NCI-H1417 (cell line): ENCODE measurements at places on chromosomes 1 and 21.

- no peak for DNase-seq
These were observed 255.7 kb upstream of the FMN2 start for GRCh38 chr1:239835946-239836440.

GRCh38 chr1:116311756-116312680 is 61.0 kb upstream of the ATP1A1 start:
- no peak for DNase-seq

- DNase-seq = no peak
These were observed 22.4 kb downstream of the TCP10L start for GRCh38 chr21:32562915-32563314.

- DNase-seq = no peak
These were observed 46.2 kb downstream of the AHDC1 start for GRCh38 chr1:27557596-27558340.

DNA sequence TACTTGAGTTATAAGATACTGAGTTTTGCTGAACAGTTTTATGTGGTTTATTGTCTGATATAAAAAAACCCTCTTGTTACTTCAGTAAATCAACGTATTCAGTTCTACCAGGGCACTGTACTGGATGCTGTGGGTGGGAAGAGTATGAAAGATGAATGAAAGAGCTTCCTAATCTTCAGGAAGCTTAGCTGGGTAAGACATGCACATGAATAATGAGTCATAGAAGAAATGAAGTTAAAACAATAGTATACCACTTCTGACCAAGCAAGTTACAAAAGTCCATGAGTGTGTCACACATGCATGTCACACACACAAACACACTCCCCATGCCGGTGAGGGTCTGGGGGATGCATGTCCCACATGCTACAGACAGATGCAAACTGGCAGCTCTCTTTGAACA is 105.9 kb downstream of the SIPA1L2 start:
- DNase-seq = no peak

DNA sequence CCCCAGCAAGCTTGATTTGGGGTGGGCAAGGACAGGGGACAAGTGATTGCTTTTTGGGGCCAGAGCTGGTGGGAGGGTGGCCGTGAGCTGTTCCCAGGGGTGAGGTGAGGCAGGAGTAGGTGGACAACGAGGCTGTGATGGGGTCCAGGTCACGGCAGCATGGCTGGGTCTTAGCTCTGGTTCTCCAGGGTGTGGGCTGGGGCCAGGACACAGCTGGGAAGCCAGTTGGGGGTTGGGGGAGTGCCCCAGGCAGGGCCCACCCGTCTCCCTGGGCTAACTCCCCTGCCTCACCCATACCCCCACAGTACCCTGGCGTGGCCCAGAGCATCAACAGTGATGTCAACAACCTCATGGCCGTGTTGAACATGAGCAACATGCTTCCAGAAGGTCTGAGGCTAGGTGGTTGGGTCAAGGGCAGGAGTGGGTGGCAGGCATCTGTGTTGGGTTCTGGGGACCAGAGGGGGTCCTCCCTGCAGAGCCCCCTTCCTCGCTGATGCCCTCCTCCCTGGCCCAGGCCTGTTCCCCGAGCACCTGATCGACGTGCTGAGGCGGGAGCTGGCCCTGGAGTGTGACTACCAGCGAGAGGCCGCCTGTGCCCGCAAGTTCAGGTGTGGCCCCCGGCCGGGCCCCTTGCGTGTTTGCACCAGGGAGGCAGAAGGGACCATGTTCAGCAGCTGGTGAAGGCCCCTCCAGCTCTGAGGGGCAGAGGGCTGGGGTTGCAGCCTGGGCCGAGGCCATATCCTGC is 43.3 kb downstream of the COQ8A start:
- DNase-seq = no peak

DNA sequence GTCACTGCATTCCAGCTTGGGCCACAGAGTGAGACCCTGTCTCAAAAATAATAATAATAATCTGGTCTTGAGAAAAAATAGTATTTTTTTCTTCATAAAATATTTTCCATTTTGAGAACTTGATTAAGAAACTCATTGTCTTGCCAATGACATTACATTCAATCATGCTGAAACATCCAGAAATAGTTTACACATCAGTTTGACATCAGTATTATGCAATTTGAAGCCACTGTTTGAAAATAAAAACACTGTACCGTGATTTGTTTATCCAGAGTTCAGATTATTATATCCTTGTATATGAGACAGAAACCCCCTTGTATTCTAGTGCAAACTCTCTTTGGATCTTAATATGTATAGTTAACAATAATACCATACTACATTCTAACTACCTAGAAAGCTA is 6.9 kb downstream of the FMO2 start:
- DNase-seq = no peak

GRCh38 chr1:55280731-55281130 is 65.6 kb upstream of the USP24 start:
- DNase-seq = no peak

DNA sequence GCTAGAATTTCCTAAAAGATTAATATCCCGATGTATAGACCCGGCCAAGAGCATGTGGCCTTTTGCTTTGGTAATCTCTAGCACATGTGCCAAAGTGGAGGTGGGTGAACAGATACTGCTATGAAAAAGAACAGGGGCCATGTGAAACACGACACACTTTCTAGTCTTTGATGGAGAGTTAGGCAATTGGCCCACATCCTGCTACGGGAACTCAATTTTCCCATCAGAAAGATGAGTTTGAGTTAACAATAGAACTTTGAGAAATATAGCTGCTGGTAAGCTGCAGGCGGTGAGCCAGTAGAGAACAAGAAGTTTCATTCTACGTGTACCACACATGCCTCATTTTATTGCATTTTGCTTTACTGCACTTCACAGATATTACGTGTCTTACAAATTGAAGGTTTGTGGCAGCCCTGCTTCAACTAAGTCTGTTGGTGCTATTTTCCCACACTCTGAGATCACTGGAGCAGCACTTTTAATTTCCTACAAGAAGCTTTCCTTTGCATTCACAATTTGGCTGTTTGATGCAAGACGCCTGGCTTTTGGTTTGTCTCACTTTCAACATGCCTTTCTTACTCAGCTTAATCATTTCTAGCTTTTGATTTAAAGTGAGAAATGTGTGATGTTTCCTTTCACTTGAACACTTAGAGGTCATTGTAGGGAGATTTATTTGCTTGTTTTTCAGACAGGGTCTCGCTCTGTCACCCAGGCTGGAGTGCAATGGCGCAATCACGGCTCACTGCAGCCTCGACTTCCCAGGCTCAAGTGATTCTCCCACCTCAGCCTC is 46.3 kb downstream of the HTR6 start:
- DNase-seq = no peak

- DNase-seq = peak; percentile 43
These were observed 212.2 kb downstream of the LYPLAL1 start for GRCh38 chr1:219385787-219386427.

DNA sequence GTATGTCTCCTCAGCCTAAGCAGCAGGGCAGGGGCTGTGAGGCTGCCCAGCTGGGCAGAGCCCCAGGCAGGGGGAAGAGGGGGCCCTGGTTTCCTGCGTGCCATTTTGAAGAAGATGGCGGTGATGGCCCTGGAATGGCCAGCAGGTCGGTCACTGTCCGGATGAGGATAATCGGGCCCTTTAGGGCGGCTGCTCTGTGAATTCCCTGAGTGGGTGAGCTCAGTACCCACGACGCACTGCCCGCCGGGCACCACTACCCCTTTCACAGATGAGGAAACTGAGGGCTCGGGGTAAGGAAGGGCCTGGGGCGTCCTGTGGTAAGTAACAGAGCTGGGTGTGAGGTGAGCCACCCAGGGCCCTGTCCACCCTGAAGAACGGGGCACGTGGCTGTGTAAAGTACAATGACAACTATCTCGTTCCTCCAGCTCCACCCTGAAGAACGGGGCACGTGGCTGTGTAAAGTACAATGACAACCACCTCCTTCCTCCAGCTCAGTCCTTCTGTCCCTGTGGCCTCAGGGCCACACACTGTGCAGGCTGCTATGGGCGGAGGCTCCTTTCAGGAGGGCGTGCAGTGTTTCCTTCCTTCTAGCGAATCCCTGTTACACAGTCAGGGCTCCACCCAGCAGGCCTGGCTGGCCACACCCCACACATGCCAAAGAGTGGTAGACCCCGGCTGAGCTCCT is 23.2 kb downstream of the ITGB2 start:
- DNase-seq = no peak

DNA sequence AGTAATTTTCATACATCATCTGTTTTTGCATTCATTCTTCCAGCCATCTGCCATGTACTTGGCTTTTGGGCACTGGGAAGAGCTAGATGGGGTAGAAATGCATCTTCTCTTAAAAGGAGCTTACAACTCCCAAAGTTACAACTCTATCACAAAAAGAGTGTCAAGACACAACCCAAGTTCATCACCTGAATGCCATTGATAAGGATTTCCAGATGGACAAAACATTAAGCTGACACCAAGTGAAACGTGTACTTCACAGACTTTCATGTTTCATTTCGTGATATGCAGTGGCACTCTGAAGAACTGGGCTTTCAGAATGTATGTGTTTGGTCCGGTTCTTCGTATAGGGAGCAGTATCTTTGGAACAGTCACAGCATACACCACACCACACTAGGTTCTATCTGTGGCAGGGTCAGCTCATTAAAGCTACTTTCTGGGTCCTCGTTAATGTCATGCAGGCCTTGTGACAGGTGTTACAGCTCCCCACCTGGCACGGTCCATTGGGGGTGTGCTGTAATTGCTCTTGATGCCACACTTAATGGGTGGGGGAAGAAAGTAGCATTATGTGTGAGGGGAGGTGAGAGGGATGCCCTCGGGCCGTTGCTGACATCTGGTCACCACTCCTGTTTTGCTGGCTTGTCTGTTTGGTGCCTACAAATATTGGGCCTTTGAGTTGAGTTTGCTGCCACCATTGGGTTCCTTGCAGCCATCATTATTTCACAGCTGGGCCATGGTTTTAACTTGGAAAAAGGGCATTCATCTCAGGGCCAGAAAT is 164.9 kb downstream of the NFIA start:
- DNase-seq = peak; percentile 61

GRCh38 chr1:72567521-72567920 is 285.2 kb upstream of the NEGR1 start:
- DNase-seq = no peak

GRCh38 chr1:223363057-223363855 is 720 bp downstream of the SUSD4 start:
- peak; percentile 67 for DNase-seq

GRCh38 chr1:5390504-5390903 is 601.7 kb downstream of the NPHP4 start:
- DNase-seq = no peak

DNA sequence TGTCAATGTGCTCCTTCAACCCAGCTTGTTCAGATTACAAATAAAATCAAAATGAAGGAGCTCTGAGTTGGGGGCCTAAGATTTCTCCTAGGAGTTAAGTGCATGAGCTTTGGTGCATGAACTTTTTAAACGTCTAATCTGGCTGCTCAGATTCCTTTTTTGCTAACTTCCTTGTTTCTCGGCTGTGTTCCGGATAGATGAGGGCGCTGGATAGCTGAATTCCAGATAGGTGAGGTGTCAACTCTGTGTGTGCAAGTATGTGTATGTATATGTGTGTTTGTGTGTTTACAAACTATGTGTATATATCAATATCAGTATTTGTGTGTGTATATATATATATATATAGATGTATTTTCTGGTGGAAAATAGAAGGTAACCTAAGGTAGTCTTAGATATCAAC is 37.5 kb upstream of the RCAN3 start:
- no peak for DNase-seq

DNA sequence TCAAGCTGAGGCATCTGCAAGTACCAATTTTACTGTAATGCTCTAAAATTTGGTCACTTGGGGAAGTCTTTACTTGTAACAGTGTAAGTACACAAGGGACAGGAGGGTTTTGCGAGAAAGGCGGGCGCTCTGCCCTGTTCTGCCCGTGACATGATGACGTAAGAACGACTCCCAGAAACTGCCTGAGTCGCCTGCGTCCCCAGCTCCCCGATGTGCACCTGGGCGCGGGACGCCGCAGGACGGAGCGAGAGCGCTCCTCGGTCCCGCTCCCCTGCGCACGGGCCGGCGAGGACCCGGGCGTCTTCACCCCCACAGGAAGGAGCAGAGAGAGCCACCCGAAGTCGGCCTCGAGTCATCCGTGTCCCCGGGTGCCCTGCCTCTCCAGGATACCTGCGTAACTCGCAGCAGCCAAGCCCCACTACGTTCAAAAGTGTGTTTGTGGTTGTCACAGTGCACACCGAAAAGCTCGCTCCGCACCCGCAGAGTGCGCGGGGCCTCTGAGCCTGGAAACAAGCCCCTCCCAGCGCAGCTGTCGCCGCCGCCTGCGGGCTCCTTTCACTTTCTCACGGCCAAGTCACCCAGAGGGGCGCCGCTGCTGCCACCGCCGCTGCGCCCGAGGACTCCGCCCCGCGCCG is 3.3 kb upstream of the ZBTB18 start:
- DNase-seq = peak; percentile 26

- DNase-seq = no peak
These were observed 16.7 kb downstream of the PALMD start for GRCh38 chr1:99662539-99663080.

DNA sequence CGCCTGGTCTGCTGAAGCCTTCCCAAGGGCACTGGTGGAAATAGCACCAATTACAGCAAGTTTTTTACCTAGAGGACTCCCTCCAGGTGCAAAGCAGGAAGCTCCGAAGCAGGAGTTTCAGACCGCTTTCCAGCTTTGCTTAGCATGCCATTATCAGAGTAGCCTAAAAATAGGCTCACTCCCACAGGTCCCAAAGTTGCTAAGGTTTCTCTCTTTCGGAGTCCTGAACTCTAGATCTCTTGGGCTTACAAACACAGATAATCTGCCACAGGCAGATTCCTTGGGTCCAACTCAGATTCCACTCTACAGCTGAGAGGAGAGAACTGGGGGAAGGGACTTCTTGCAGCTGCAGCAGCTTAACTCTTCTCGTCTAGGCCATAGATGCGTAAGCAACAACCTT is 22.5 kb downstream of the ZMYND12 start:
- DNase-seq = no peak

- no peak for DNase-seq
These were observed 154.7 kb downstream of the PTGER3 start for GRCh38 chr1:70892930-70893329.

GRCh38 chr1:233253832-233254331 is 41.6 kb downstream of the PCNX2 start:
- DNase-seq = no peak

- no peak for DNase-seq
These were observed 1.2 kb downstream of the MCM3AP start for GRCh38 chr21:46284077-46284644.

DNA sequence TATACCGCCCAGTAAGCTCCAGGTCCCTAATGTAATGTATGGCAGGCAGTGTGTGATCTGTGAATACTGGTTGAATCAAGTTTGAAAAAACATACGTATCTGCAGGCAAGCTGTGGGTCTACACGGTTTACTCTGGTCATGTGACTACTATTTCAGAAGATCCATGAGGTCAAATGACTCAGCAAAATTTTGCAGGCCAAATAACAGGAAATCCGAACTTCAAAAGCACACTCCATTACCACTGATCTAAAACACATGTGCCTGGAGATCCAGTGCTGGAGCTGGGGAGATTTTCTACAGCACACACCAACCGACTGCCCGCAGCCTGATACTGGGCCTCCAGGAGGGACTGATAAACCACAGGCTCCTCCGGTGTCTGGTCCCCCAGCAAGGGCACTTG is 64.5 kb upstream of the SLC44A3 start:
- DNase-seq = no peak
